ENCODE measurements at places on chromosomes 1 and 21.
A peak's percentile ranks its signal among the peaks of the same experiment; 100 is the strongest.

- no peak for DNase-seq
Measured at GRCh38 chr1:211825980-211826379, 4.6 kb downstream of the LPGAT1 start.

GRCh38 chr1:52967666-52968065, 40.6 kb downstream of the SCP2 start:
- no peak for DNase-seq

- no peak for DNase-seq
Measured at GRCh38 chr1:225406976-225407725, 20.7 kb downstream of the LBR start.

DNA sequence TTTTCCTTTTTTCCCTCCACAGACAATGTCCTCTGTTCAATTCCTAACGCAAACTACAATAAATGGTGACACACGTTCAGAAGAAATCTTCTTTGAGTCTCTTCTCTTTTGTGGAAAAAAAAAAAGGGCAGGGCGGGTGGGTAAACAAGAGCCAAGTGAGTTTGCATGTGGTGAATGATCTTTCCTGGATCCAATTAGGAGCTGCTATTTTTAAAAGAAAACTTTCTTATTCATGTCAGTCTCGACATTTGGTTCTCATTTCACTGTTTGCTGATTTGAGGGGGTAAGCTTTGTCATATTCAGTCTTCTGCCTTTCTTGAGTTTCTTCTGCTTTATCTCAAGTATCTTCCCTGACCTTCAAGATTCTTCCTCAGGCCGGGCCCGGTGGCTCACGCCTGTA, 29.2 kb upstream of the KIF1B start:
- DNase-seq: no peak

- no peak for DNase-seq
Measured at GRCh38 chr1:13514821-13515220, 1.0 kb upstream of the LRRC38 start.

- DNase-seq: no peak
Measured at GRCh38 chr1:183173828-183174227, 12.2 kb upstream of the LAMC2 start.

- DNase-seq: no peak
Measured at GRCh38 chr1:185438936-185439335, 121.9 kb upstream of the IVNS1ABP start.

GRCh38 chr1:175338387-175339135, 146.0 kb upstream of the KIAA0040 start:
- DNase-seq: peak; percentile 34
